ENCODE measurements at places on chromosomes 16 and 17.
A peak's percentile ranks its signal among the peaks of the same experiment; 100 is the strongest.

DNA sequence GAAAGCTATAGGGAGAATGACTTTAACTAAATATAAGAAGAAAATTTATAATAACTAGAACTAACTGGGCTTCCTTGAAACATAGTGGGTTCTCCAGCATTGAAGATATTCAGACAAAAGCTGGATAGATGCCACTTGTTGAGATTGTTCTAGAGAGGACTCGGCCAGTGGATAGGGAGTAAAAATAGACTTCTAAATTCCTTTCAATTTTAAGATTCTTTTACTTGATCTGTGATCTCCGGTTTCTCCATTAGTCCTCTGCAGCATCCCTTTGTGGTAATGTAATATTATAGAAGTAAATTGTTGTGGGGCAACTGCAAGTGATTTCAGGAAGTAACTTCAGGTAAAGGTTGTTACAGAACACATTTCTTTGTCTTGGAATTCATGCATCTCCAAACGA lies 10.3 kb upstream of the RARA start:
- DNase-seq: no peak

GRCh38 chr16:87809150-87809902 lies 43.5 kb upstream of the KLHDC4 start:
- no peak for DNase-seq

GRCh38 chr17:50547035-50547735 lies at the start of gene SPATA20:
Gene SPATA20 (plus strand): TSS chr17:50547174. CDS start chr17:50547209, 35 bp downstream.
- DNase-seq: peak; percentile 70

DNA sequence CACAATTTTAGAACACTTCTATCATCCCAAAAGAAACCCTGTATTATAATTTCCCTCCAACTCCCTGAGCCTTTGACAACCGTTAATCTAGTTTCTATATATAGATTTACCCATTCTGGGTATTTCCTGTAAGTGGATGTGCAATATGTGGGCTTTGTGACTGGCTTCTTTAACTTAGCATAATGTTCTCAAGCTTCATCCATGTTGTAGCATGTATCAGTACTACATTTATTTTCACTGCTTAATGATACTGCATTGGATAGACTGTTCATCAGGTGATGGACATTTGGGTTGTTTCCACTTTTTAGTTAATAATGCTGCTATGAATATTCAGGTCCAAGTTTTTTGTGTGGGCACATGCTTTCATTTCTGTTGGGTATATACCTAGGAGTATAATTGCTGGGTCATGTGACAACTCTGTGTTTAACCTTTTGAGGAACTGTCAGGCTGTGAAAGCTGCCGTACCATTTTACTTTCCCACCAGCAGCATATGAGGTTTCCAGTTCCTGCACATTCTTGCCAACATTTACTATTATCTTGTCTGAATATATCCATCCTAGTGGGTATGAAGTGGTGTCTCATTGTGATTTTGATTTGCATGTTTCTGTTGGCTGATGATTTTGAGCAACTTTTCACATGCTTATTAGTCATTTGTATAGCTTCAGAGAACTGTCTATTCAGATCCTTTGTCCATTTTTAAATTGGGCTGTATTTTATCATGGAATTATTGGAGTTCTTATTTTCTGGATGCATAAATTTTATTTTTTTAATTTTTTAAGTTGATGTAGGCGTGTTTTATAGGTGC lies 16.4 kb downstream of the REXO5 start:
- no peak for DNase-seq

DNA sequence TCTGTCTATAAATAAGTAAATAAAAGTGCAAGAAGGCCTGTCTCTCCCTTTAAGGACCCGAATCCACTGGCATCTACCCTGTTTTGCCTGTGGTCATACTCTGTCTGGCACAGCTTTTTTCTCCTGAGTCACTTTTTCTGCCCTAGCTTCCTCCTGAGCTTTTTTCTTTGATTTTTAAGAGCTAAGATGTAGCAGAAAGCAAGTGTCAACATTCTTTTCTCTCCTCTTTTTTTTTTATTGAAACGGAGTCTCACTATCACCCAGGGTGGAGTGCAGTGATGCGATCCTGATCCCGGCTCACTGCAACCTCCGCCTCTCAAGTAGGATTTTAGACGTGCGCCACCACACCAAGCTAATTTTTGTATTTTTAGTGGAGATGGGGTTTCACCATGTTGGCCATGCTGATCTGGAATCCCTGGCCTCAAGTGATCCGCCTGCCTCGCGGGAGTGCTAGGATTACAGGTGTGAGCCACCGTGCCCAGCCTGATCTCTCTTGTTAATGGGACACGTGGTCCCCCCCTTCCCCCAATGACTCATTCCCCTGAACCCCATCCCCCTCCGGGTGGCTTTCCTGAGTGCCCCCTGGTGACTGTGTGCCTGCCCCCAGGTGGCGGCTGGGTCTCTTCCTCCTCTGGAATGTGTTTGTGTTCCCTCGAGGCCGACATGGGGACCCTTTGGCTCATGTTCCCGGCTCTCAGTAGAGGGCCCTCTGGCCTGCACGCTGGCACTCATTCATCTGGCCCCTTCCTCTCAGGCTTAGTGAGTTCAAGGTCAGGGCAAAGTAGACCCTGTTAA lies 14.2 kb downstream of the C16orf90 start:
- no peak for DNase-seq

GRCh38 chr16:11677451-11677951 lies 9.2 kb downstream of the SNN start:
- no peak for DNase-seq

DNA sequence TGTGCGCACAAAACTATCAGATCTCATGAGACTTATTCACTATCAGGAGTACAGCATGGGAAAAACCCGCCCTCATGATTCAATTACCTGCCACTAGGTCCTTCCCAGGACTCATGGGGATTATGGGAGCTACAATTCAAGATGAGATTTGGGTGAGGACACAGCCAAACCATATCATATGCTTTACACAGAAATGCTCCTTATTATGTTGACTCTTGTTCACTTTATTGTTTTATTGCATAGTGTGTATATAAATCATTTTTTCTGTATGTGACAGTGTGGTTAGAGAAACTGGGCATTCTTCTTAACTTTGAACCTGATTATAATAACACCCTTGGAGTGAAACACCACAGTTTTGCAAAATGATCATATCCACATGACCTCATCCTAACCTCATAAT lies 212.8 kb upstream of the TNRC6C start:
- no peak for DNase-seq

Measured in activated naive CD8-positive, alpha-beta T cell treated with anti-CD3 and anti-CD28 coated beads, Interleukin-2, amount 50 U/mL, for 16 hours (primary cell).